ENCODE measurements at places on chromosomes 5 and 9.

DNA sequence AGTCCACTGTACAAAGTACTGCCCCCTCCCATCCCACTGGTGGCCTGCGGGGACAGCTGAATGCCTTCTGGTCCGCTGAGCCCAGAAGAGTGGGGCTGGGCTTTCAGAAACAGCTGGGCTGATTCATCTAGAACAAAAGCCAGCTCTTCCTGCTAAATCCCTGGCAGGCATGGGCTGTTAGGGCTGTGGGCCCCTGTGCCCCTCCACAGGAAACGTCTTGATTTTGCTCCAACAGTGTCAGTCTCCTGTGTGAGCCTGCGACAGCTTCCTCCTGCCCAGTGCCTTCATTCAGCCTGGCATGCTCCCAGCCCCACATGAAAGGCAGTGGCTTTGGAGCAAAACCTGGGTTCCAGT, 6.9 kb upstream of the GSN start:
- DNase-seq: no peak

DNA sequence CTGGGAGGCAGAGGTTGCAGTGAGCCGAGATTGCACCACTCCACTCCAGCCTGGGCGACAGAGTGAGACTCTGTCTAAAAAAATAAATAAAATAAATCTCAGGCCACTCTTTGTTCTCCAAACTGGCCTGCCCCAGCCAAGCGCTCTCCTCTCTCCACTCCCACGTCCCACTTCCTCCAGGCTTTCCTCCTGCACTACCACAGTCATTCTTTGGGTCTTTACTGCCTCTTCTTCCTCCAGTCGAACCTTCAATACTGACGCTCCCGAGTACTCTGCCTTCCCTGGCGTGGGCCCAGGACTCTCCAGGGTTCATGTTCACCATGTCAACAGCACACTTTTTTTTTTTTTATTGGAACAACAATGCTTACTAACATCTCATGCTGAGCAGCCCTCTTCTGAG, 23.9 kb downstream of the RNF130 start:
- no peak for DNase-seq

DNA sequence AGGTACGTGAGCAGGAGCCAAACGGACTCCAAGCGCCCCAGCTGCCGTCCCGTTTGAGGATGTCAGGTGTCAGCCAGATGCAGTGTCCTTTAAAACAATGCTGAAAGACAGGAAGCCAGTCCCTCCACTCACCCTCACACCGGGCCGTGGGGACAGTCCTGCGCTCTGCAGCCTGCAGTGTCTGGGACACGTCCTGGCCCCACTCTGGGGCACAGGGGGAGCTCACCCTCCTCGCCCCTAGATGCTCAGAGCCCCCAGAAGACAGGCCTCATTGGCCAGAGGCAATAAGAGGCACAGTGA, 79.7 kb downstream of the ZNF354C start:
- no peak for DNase-seq

DNA sequence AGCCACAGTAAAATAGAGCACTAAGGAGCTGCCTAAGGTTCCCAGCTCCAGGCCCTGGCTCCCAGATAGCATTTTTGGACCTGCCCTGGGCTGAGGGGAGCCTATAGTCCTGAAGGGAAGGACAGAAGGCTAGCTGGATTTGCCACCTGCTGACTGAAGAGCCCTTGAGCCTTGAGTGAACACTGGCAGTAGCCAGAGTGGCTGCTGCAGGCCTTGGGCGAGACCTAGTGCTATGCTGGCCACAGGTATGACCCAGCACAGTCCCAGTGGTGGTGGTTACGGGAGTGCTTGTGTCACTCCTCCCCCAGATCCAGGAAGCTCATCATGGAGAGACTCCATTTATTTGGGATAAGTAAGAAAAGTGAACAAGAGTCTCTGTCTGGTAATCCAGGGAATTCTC, 10.3 kb upstream of the STX17 start:
- no peak for DNase-seq

GRCh38 chr9:5112109-5112592, 73.3 kb downstream of the INSL6 start:
- no peak for DNase-seq

DNA sequence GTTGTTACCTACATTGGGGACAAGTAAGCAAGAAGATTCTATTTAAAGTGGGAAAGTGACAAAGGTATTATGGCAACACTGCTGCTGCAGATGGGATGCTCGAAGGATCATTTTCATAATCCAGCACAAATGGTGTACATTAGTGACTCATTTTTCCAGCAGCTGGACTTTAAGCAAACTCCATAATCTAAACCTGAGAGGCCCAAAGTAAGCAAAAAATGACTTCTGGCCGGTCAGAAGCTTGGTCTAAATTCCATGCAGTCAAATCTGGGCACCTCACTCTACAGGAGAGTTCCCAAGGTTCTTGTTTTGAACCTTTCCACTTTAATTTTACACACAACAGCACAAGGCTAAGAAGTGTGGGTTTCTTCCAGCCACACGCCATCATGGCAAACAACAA, 43.6 kb upstream of the TRAF1 start:
- DNase-seq: no peak
